ENCODE measurements at places on chromosomes 2 and 18.

DNA sequence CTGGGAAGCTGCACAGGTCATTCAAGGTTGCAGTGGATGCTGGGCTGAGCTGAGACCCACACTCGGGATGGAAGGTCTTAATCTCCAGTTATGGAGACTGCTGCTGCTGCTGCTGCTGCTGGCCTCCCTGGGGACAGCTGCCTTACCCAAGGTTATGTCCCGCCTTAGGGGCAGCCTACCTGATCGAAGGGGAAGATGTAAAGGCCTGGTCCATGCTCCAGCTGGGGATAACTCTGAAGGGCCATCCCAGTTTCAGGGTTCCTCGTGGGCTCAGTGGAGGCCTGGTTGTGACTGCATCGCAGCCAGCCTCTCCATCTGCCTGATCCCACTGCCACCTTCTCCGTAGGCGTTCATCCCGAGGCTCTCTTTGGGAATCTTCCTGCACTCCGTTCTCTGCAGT is 33.0 kb downstream of the RHOB start:
- DNase-seq, result no peak

GRCh38 chr2:12750166-12750905 is 33.6 kb downstream of the TRIB2 start:
- no peak for DNase-seq

GRCh38 chr2:143994961-143995360 is 525.0 kb downstream of the ZEB2 start:
- DNase-seq, result no peak

DNA sequence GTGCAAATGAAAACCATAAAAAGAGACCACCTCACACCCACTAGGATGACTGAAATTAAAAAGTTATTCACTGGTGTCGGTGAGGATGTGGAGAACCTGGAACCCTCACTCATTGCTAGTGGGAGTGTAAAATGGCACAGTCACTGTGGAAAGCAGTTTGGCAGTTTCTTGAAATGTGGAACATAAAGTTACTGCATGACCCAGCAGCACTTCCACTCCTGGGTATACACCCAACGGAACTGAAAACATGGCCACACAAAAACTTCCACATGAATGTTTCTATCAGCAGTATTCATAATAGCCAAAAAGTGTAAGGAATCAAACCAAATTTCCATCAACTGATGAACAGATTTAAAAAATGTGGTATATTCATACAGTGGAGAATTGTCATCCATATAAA is 65.1 kb upstream of the SLC66A3 start:
- DNase-seq, result no peak

- no peak for DNase-seq
Measured at GRCh38 chr2:209380293-209380692, 43.6 kb upstream of the MAP2 start.

DNA sequence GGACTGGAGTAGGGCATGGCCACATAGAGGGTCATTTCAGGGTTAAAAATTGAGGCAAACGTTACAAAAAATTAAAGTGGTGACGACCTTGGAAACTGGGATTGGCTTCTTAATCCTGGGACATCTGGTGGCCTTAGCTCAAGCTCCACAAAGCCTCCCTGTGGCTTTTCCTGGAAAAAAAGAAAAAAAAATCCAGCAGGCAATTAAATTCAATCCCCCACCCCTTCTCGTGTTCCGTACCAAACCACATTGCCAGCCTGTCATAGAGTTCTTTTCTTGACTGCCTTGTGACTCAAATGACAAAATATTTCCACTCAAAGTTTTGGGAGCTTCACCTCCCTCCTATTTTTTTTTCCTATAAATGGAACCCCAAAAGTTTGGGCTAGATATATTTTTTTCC is 195.6 kb downstream of the HRH4 start:
- no peak for DNase-seq

- DNase-seq, result no peak
Measured at GRCh38 chr2:239640210-239640609, 239.4 kb upstream of the HDAC4 start.

DNA sequence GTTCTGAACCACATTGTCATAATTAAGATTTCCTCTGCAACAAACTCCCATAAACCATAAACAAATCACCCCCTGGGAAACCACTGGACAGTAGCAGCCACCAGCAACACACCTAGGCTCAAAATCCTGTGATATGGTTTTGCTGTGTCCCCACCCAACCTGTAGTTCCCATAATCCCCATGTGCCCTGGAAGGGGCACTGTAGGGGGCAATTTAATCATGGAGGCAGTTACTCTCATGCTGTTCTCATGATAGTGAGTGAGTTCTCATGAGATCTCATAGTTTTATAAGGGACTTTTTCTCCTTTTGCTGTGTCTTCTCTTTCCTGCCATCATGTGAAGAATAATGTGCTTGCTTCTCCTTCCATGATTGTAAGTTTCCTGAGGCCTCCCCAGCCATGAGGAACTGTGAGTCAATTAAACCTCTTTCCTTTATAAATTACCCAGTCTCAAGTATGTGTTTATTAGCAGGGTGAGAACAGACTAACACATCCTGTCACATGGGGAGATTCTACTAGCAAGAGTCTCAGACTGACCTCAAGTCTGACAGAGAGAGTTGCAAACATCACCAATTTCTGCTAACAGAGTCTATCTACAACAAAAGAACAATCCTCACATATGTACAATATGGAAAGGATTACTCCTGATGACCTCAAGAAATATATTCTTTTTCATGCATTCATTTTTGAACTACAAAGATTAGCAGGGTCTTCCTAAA is 182.6 kb downstream of the GRB14 start:
- no peak for DNase-seq

GRCh38 chr18:73235921-73236320 is 368.1 kb upstream of the NETO1 start:
- no peak for DNase-seq

- DNase-seq, result no peak
Measured at GRCh38 chr18:24773101-24773500, 312.7 kb downstream of the HRH4 start.

GRCh38 chr2:177636672-177637071 is 244.1 kb downstream of the AGPS start:
- no peak for DNase-seq

GRCh38 chr2:189074506-189074905 is 100.3 kb downstream of the COL3A1 start:
- DNase-seq, result no peak

DNA sequence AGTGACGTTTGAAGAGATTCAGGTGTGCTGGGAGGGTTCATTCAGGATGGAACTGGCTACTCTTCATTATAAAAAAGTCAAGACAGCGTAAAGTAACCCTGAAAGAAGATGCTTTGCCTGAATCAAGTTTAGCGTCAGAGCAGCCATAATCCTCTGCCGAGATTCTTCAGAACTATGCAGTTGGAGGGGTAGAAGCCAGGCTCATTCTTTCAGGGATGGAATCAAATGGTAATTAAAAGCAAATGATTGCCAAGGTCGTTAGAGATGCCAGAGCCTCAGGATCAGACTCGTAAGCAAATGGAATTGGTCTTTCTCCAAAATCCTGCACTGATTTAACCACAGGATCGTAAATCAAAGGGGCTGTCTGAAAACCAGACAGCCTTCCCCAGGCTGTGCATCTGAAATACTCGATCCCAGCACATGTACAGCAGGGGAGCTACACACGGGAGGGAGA is 21.9 kb downstream of the APCDD1 start:
- DNase-seq, result no peak

DNA sequence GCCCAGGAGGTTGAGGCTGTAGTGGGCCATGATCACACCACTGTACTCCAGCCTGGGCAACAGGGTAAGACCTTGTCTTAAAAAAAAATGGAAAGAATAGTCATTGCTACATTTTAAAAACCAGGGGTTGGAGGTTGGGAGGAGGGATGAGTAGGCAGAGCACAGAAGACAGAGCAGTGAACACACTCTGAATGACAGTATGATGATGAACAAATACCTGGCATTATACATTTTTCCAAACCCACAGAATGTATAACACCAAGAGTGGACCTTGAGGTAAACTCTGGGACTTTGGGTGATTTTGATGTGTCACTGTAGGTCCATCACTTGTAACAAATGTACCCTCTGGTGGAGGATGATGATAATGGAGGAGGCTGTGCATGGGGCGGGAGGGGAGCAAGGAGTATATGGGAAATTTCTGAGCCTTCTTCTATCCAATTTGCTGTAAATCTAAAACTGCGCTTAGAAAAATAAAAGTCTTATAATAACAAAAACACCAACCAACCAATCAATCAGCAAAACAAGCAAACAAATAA is 111.4 kb upstream of the PGAP1 start:
- DNase-seq, result no peak

- DNase-seq, result no peak
Measured at GRCh38 chr18:59395226-59396175, 36.4 kb upstream of the LMAN1 start.

- peak; percentile 4 for DNase-seq
Measured at GRCh38 chr2:145055651-145056050, 535.7 kb upstream of the ZEB2 start.

- DNase-seq, result no peak
Measured at GRCh38 chr2:151728804-151729414, 5.4 kb downstream of the NEB start.

DNA sequence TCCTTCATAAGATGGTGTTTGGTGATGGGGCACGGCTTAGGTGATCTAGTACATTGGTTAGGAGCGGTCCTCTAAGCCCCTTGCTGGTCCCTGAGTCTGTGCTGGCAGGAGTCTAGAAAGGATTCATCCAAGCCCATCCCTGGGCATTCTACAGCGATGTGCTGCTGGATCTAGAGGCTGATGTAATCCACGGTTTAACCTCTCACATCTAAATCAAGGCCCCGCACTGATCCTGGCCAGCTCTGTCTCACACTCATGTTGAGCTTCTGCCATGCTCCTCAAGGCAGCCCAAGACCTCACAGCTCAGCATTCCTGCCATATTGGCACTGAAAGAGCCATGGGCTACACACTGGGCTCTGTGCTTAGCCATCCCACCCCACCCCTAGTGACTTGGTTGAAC is 664.8 kb downstream of the STK39 start:
- DNase-seq, result no peak

- no peak for DNase-seq
Measured at GRCh38 chr2:9877726-9878125, 34.5 kb downstream of the TAF1B start.

DNA sequence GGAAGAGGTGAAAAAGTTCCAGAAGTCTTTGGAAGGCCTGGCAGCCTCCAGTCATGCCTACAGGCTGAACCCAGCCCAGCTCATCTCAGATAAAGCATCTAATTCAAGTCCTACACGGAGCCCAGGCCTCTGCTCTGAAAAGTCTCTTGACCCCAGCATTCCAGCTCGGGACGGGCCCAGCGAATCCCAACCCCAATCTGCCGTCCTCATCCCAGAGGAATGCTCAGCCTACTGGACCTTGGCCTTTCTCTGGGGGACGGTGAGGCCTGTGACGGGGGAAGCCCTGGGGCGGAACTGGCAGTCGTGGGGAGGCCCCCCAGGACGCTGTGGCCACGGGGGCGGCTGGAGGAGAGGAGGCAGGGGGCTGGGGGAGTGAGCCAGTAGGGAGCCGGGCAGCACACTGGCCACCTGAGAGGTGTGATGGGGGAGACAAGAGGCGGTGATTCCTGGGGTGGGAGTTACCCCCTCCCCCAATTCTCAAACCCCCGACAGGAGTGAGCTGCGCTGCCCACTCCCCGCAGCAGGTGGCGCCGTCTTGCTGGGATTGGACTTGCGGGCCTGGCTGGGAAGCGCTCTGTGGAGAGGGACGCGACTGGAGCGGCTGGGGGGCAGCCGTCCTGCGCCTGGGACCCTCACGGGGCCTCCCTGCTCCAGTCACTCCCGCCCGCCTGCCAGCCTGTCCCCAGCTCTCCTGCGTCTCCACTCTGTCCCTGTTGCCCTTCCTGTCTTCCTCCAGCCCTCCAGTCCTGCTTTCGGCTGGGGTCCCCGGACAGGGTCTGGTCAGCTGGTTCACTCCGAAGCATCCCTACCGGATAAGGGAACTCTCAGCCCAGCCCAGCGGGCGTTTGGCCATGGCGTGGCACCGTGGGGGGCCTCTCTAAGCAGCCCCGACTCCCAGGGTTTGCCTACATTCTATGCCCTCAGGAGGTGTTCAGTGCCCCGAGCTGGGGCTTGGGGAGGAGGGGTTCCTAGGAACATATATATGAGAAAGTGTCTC is 182.6 kb upstream of the HAAO start:
- peak; percentile 95 for DNase-seq

DNA sequence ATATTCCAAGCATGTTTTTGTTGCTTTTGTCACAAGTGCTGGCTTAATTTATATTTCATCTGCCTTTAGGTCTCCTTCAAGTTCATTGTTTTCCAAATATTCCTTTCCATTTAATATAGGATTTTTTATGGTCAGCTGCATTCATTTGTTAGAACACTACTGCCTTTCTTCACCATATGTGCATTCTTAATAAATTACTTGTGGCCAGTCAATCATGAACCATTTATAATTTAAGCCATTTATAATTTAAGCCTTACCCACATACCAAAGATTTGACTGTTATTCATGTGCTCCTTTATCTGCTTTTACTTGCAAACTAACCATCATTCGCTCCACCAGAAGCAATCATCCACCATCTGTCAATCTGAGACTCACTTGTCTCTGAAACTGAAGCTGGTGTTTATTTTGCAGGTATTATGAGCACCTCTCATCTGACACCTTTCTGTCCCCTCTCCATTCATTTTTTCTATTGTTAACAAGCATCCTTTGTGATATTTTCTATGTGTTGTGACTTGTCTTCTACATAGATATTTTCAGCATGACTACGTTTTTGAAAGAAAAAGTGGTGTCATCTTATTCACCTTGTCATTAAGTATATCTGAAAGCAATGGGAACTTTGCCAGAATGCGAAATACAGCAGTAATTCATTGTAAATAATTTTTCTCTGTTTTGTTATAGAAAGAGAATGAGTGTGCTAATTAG is 786.8 kb downstream of the KCNJ3 start:
- no peak for DNase-seq

DNA sequence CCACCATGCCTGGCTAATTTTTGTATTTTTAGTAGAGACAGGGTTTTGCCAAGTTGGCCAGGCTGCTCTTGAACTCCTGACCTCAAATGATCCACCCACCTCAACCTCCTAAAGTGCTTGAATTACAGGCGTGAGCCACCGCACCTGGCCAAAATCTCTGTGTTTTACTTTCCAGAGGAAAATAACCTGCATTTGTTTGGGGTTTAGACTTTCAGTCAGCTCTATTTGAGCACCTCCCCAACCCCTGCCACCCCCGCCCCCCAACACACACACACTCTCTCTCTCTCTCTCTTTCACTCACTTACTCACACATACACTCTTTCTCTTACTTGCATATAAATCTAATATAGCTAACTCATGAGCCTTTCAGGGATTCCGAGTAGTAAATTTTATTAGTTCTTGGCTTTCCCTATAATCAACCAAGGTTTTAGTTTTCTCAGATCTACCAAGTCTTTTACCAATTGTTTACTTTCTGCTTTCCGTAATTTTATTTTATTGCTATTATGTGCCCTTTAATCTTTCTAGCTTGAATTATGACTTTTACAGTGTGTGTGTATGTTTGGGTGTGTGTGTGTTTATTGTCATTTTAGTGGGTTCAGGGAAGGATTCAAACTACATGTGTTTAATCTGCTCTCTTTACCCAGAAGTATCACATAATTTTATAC is 24.5 kb downstream of the MFSD6 start:
- DNase-seq, result no peak

GRCh38 chr2:142872882-142873724 is 4.4 kb upstream of the KYNU start:
- DNase-seq, result no peak

GRCh38 chr2:86636842-86637241 is 13.2 kb upstream of the RNF103 start:
- no peak for DNase-seq

- no peak for DNase-seq
Measured at GRCh38 chr18:52970686-52971085, 630.7 kb downstream of the DCC start.

All from NCI-H226 (cell line).